ENCODE measurements at places on chromosomes 11 and 22.

- DNase-seq: no peak
These were observed 50.1 kb upstream of the WNT11 start for GRCh38 chr11:76256448-76256847.

DNA sequence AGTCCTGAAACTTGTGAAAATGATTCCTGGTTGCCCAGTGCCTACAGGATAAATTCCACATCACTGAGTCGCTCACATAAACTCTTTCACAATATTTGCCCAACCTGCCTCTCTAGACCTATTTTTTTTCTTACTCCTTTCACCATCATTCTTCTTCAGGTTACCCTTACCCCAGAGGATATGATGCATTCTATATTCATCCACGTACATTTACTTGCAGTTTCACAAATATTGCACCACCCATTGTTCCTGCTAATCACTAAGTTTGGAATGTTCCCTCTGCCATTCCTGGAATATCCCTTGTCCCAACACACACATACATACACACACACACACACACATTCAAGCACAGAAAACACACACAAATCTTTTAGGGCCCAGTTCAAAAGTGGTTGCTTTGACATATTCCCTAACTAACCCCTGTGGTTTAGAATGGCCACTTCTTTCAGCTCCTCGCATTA is 379.5 kb downstream of the ETS1 start:
- no peak for DNase-seq

DNA sequence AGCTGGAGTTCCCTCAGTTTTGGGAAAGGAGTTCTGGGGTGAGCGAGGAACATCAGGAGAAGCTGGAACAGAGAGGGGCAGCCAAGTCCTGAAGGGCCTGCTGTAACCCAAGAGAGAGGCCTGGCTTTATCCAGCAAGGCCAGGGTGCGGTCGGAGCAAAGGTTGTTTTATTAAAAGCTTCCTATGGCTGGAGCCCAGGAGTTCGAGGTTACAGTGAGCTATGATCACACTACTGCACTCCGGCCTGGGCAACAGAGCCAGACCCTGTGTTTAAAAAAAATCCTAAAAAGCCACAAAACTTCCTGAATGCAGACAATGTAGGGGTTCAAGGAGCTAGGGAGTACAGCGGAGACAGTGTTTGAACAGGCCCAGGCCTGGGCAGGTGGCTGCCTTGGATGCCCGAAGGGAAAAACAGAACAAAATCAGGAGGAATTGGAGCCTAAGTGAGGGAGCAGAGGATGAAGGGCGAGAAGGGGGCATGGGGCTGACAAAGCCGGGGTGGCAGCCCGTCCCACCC is 22.2 kb upstream of the MALAT1 start:
- peak; percentile 83 for DNase-seq

GRCh38 chr11:65547446-65548125 is 10.6 kb downstream of the LTBP3 start:
- DNase-seq: no peak

GRCh38 chr11:128615076-128615475 is 27.7 kb upstream of the ETS1 start:
- no peak for DNase-seq

GRCh38 chr11:72998676-72999075 is 143.4 kb downstream of the FCHSD2 start:
- DNase-seq: no peak

DNA sequence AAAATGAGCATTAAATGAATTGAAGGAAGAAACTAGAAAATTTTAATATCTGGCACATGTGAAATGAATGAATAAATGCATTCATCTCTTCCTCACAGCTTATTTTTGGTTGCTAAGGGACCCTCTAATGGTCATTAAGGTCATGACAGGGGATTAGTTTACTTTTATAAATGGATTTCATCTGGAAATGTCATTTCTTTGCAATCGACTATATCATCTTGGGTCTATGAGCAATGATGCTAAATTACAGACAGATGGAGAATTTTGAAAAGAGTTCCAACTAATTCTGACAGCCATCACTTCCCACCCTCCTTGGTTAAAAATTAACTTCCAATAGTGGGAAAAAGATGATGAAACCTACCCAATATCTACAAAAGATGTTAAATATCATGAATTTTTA is 98.0 kb downstream of the KIF18A start:
- DNase-seq: no peak

GRCh38 chr11:35746356-35747153 is 84.0 kb downstream of the TRIM44 start:
- peak; percentile 20 for DNase-seq

- no peak for DNase-seq
These were observed 1.3 kb upstream of the TBX10 start for GRCh38 chr11:67640758-67641337.

- DNase-seq: no peak
These were observed 13.7 kb upstream of the THY1 start for GRCh38 chr11:119436711-119437110.

DNA sequence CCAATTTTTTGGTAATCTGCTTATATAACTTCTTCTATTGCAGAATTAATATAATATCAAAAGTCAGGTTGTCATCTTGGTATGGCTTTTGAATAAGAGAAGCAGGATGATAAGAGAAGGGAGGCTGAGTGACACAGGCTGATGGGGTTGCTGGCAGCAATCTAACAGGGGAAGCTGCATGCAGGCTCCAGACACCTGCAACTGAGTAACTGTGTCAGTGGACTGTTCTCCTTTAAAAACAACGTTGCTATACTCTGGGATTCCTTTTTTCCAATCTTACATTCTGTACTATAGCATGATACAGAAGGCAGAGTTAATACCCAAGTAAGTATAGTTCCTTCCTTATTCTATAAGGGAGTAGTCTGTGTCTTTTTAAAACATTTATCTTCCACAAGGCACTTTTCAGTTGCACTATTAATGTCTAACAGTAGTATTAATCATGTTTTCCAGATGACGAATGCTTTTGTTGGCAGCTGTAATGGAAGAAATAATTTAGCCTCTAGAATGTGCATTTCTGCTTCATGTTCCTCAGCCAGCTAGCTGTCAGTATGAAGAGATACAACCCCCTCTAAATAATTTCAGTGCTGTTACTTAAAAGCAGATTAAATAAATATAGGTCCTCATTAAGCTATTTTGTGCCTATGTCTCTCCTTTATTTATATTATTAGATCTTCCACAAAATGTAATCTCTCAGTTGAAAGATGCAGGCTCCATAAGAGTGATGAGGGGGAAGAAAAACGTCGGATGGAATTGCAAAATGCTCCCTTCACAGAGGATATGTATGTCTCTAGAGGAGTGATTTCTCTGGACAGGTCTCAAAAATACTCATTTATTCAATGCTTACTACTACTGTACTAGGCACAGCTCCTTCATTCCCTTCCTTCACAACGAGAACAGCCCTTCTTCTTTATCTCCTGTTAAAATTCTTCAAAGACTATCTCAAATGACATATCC is 50.8 kb downstream of the ATG16L2 start:
- no peak for DNase-seq

DNA sequence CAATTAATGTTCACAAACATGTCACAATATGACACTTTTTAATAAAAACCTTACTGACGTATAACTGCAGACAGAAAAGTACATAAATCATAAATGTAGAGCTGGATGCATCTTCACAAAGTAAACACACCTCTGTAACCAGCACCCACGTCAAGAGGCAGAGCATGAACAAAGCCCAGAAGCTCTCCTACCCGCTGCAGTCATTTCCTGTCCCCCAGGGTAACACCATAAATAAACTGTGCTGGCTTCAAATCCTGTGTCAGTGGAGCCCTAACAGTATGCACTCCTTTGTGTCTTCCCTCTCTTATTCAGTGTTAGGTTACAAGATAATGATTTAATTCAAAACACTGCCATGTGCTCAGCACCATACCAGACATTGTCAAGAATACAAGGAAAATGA is 5.7 kb downstream of the SYT13 start:
- no peak for DNase-seq

DNA sequence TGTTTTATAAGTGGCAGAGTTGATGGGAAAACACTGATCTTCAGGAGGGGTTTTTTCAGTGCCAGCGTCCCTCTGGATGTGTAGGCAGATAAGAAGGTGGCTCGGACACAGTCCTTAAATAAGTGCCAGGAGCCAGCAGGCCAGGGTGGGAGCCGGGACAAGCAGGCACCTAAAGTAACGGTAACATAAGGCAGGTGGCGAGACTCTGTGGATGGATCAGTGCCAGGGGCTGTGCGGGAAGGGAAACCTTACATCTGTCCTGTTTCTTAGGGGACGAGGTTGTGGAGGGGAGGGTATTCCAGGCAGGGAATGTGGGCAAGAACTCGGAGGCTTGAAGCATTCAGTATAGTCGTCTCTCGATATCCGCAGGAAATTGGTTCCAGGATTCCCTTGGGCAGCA is 15.9 kb downstream of the BCR start:
- DNase-seq: no peak

- no peak for DNase-seq
These were observed 17.1 kb upstream of the TOLLIP start for GRCh38 chr11:1326435-1327063.

DNA sequence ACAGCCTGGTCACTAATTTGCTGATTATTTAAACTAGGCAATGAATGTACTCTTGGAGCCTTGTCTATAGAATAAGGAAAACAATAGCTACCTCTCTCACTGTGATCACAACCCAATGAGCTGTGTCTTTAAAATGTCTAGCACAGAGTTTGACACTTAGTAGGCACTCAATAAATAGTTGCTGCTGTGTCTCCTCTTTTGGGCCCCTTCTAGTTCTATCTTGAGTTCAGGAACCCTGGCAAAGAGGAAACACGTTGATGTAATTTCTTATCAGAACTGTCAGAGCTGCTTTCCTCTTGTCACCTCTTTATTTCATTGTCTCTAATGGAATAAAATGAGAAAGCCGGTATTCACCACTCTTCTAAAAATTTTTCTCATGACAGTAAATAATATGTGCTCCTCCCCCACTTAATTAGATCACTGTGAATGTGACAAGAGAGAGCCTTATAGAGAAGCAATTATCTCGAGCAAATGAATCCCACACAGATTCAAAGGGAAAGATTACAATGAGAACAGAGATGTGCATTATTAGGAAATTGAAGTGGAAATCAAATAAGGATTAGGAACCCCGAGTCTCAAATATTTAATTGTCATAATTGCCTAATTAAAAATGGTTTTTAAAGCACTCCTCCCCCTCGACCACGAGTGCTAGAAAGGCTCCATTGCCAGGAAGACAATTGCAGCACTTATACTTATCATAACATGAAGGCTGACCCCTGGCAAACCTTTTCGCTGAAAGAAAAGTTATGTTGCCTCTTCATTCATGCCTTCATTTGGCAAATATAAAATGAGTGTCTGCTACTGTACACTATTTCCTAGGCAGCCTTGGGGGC is 175.0 kb upstream of the BDNF start:
- DNase-seq: no peak

GRCh38 chr22:42973536-42973881 is 41.4 kb downstream of the PACSIN2 start:
- DNase-seq: no peak

GRCh38 chr11:57100638-57101331 is 81.0 kb upstream of the LRRC55 start:
- no peak for DNase-seq

DNA sequence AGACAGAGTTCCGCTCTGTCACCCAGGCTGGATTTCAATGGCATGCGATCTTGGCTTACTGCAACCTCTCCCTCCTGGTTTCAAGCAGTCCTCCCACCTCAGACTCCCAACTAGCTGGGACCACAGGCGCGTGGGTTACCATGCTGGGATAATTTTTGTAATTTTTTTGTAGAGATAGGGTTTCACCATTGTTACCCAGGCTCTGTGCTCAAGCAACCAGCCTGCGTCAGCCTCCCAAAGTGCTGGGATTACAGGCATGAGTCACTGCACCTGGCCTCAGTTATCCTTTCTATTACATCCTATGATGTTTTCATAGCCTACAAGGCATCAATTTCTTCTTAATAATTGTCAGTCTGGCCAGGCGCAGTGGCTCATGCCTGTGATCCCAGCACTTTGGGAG is 36.5 kb downstream of the LRRC74B start:
- no peak for DNase-seq

GRCh38 chr11:2449548-2450320 is 4.9 kb downstream of the KCNQ1 start:
- DNase-seq: no peak

DNA sequence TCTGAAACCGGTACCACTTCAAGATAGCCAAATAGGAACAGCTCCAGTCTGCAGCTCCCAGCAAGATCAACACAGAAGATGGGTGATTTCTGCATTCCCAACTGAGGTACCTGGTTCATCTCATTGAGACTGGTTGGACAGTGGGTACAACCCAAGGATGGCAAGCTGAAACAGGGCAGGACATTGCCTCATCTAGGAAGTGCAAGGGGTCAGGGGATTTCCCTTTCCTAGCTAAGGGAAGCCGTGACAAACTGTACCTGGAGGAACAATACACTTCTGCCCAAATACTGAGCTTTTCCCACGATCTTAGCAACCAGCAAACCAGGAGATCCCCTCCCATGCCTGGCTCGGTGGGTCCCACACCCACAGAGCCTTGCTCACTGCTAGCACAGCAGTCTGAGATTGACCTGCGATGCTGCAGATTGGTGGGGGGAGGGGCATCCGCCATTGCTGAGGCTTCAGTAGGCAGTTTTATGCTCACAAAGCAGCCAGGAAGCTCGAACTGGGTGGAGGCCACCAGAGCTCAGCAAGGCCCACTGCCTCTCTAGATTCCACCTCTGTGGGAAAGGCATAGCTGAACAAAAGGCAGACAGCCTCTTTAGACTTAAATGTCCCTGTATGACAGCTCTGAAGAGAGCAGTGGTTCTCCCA is 59.9 kb upstream of the C11orf58 start:
- DNase-seq: no peak

- DNase-seq: peak; percentile 71
These were observed 1533.5 kb upstream of the RAG2 start for GRCh38 chr11:38131535-38131934.

DNA sequence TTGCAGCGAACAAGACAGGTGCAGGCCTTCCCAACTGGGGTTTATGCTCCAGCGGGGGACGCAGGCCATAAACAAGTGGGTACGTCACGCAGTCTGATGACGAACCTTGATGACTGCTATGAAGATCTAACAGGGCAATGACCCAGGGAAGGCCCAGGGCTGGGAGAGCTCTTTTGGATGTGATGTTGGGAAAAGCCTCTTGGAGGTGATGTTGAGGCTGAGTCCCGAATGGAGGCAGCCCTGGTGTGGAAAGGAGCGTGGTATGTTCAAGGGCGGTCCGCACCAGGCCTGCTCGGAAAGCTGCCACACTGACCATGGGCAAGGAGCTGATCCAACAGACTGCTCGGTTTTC is 5.8 kb downstream of the FADS2 start:
- DNase-seq: no peak

DNA sequence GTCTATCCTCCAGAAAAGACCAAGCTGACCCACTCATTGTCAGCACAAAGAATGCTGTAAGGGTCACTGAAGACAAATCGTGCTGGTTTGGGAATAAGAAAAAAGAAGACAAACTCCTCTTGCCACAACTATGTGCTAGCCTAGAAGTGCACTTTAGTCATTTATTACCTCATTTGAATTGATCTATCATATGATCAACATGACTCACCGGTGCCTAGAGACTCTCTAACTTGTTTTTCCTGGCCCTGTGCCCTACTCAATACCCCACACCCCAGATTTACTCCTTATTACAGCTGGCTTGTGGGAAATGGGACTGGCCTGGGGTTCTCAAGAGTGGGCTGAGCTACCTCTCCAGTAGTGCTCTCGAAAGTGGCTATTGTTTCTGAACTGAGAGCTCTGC is 35.9 kb upstream of the HORMAD2 start:
- DNase-seq: peak; percentile 40

- no peak for DNase-seq
These were observed 20.3 kb upstream of the DGKZ start for GRCh38 chr11:46326813-46327416.

Data from erythroblast (primary cell).